ENCODE measurements at places on chromosomes 5 and 9.
A peak's percentile ranks its signal among the peaks of the same experiment; 100 is the strongest.

- DNase-seq, result no peak
Observed at GRCh38 chr5:146633323-146633764, 117.4 kb upstream of the GPR151 start.

DNA sequence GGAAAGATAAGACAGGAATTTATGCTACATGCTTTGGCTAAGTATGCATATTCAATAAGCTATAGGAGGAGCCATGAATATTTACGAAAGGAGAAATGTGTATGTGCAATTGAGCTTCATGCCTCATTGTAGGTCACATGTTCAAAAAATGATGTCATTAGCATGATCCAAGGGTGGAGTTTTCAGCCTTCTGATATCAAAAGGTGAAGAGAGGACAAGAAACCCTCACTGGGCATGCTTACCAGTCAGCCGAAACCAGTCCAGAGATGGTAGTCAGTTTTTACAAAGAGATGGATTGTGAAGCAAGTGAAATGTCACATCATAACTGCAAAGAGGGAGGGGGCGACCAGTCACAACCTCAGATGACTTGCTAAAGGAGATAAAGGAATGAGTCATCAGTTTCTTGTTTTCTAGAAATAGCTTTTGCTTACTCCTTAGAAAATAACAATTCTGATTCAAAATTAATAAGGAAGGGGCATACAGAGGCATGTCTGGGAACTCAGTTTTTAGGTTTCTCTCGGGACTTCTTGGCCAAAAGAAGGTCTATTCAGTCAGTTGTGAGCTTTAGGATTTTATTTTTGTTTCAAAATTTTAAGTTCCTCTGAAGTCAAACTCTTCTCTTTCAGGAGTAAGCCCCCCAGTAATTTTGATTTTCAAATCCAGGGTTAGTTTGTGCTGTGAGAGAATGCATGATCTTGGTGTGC is 1067.8 kb upstream of the EDIL3 start:
- DNase-seq, result no peak

DNA sequence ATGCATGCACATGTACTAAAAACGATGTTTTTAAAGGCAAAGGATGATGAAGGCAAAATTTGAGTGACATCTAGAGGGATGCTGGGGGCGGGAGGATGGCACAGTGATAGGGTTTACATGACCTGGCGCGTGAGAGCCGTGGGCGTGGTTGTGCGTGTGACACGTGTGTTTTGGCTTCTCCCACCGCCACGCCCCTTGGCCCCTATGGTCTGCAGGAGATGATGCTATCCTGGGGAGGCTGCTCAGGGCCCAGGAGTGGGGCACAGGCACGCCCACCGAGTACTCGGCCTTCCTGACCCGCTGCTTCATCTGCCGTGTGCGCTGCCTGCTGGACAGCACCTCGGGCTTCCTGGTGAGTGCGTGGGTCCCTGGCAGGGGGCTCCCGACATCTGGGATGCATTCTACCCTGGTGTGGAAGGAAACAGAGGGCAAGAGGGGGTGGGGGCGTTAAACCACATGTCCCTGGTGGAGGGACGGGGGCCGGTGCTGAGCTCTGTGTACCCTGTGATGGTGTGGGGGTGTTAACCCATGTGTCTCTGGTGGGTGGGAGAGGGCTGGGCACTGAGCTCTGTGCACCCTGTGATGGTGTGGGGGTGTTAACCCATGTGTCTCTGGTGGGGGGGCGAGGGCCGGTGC is 19.2 kb upstream of the EXOC3 start:
- no peak for DNase-seq

DNA sequence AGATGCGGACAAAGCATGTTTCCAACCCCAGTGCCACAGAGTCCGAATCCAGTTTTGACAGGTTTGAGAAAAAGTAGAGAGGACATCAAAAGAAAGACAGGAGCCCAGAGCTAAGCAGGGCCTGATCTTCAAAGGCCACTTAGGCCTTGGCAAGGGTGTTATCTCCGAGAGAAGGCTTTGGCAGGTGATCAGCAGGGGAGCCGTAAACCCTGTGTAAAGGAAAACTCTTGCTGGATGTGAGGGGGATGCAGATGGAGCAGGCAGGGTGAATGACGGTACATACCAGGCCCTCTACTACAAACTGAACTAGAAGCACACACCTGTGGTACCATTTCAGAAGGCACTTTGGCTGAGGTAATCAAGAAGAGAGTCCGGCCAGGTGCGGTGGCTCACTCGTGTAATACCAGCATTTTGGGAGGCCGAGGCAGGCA is 1.4 kb upstream of the HNRNPH1 start:
- DNase-seq, result no peak

DNA sequence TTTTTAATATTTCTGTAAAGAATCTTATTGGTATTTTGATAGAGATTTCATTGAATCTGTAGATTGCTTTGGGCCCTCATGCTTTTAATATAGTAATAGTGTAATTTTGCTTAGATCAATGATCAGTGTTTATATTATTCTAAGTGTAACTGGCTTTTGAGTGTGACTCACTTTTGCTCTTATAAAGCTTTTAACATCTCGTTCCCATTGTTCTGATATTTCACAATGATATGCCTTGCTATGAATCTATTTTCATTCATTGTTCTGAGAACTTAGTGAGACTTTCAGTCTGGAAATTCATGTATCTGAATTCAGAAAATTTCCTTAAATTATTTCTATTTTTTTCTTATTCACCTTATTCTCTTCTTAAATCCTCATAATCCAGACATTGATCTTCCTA is 13.5 kb upstream of the MAMDC2 start:
- DNase-seq, result no peak

- DNase-seq, result no peak
Observed at GRCh38 chr9:105735366-105735765, 41.0 kb downstream of the TMEM38B start.

- no peak for DNase-seq
Observed at GRCh38 chr9:68775003-68775730, 70.1 kb downstream of the PIP5K1B start.

DNA sequence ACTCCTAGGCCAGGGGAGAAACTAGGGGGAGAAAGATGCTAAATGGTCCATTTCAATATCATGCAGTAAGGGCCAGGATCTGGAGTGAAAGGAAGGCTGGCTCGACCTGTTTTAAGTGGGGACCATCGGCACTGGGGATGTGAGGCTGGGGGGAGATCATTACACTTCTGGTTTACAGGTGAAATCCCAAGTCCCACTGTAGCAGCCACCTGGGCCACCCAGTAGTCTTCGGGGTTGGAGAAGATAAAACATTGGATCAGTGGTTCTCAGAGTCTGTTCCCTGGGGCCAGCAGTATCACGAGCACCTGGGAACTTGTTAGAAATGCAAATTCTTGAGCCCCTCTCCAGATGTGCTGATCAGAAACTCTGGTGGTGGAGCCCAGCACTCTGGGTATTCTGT is 111.3 kb upstream of the ALDH1B1 start:
- DNase-seq, result no peak

GRCh38 chr9:37146410-37146809 is 26.0 kb downstream of the ZCCHC7 start:
- DNase-seq, result no peak

GRCh38 chr9:34928921-34929320 is 29.2 kb upstream of the PHF24 start:
- no peak for DNase-seq

DNA sequence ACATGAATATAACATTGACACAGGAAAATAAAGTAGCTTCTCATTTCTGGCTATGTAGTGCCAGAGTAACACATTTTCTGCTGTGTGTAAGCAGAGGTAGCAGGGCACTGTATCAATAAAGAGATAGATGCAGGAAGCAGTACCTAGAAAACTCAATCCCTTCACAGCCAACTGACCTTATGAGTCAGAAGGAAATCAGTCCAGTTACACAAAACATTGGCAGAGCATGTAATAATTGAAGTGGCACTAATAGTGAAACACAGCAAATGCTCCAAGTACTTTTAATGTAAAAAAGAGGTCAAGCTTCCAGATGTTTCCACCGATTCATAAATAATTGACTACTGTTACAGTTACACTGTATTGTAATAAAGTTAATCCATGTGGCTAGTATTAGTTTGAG is 706.6 kb downstream of the EFNA5 start:
- DNase-seq, result no peak

DNA sequence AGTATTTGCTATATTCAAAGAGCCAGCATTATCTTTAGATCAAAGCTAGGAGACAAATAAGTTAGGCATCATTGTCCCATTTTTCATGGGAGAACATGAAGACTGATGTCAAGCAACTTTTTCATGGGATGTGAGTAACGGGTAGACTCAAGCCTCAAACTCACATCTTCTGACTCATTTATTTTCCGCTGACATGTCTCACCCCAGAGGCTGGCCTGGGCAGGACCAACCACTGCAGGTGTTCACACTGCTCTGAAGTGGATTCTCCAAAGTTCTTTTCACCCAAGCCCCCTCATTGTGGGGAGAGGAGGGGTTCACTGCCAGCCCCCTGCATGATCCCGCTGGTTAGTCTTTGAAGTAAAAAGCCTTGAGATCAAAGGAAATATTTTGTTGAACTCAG is 34.9 kb upstream of the BASP1 start:
- DNase-seq, result no peak

DNA sequence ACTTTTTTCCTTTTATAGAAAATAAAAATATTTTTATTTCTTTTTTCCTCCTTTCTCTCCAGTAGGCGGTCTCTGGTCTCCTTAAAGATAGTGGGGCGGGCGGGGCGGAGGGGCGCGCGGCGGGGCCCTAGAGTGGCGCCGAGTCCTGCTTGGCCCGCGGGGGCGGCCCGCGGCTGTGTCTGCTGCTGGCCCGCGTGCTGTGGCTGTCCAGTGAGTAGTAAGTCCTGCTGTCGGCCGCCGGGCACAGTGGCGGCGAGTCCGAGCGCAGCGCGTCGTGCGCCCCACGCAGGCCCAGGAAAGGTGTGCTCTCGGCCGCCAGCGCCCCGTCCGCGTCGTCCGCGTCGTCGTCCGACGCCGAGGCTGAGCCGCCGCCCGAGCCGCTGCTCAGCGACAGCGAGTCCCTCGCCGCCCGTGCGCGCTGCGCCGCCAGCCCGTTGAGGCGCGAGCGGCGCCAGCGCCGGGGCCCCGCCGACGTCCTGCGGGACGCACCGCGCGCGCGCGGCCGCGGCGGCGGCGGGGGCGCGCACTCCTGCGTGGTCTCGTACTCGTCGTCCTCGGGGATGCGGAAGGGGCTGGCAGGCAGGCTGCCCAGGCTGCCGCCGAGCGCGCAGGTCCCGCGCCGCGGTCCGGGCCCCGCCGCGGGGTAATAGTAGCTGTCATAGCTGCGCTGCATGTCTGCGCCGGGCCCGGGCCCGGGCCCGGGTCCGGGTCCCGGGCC is 52.3 kb downstream of the PSD2 start:
- peak; percentile 65 for DNase-seq

DNA sequence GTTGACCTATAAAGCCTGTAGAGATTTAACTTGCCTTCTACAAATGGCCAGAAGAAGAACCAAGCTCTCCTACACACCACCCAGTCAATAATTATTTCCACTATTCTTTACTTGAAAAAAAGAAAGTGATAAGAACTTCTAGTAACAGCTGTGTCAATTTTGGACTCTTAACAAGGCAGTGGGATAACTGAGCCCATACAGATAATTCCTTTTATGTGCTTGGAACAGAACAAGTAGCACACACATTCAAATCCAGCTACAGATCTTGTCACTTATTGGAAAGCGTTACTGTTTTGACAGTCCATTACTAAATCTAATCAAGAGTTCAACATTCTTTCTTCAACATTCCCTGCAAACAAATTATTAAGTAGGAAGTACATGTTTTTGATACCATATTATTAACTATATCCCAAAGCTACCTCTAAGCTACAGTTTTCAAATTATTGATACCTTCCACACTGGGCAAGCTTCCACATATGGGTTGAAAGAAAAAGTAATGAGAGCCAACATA is 6.3 kb downstream of the PTGER4 start:
- DNase-seq, result no peak

DNA sequence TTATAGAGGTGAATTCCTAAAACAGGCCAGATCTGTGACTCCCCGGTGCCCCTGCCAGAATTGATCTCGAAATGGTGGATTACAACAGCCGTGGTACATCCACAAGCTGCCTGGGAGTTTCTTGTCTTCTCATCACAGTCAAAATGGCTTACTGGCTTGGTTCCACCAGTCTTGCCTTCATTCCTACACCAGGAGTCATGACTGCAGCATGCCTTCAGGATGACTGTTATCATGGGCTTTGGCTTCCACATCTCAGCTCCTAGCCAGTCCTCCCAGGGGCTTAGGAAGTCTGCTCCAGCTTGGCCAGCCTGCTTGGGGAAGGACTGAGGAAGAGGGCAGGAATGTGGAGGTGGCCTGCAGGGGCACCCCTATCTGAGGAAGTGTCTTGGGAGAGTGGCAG is 132.9 kb upstream of the NR3C1 start:
- DNase-seq, result no peak

All from putamen (tissue), 1 donor.